ENCODE measurements at places on chromosomes 2 and 18. TPM values are rescaled to one million over a fixed set of nuclear protein-coding genes. Genes with fewer than 3 reads are reported as not detected.

DNA sequence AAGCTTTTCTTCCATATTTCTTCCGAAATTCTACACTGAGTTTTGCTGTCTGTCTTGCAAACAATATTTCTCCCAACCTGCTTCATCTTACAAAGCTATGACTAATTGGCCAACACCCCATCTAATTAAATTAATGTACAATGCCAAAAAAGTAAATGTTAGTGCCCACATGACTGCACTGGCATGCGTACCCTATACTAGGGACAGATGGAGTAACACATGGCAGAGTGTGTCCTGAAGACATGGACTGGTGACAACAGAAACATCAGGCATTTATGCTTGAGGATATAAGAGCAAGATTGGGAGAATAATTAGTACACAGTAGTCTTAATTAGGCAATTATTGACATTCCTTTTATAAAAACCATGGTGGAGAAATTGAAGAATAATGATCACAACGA, 66.8 kb downstream of the MREG start:
- no peak for DNase-seq

Gene MDH1B
- 3.6 TPM for total RNA-seq

- no peak for DNase-seq
Observed at GRCh38 chr2:100875516-100876230, 55.7 kb downstream of the NPAS2 start.

DNA sequence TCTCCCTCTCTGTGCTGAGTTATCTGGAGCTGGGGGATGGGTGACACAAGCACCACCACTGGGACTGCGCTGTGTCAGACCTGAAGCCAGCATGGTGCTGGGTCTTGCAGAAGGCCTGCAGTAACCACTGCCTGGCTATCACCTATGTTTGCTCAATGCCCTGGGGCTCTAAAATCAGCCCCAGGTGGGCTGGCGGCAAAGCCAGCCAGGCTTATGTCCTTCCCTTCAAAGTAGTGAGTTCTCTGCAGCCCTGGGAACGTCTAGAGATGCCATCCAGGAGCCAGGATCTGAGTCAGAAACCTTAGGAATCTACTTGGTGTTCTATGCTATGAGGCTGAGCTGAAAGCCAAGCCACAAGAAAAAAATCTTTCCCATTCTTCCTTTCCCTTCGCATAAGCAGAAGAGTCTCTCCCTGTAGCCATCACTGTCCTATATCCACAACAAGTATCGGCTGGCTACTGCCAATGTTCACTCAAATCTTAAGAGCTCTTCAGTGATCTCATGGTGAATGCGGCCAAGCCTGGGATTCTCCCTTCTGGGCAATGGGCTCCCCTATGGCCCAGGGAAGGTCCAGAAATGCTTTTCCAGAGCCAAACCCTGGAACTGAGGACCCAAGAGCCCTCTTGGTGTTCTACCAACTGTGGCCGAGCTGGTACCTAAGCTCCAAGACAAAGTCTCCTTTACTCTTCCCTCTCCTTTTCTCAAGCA, 248.7 kb downstream of the ZNF385B start:
- no peak for DNase-seq

DNA sequence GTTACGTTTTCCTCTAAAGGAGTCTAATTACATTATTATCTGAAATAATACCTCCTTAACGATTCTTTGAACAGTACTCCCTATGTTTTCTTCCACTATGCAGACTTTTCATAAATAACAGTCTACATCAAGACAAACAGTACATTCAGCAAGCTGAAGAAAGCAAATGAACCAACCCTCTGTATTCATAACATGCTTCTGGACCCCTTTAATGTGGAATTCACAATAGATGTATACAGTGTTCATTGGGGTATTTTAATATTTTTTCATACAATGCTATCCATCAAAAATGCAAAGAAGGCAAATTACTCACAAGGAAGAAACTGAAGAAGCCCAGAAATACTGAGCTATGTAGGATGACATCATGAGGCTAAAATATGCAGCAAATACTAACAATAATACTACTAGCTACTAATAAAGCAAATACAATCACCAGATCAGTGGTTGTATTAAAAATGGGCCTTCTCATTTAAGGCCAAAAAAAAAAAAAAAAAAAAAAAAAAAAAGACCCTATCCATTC, 408.6 kb downstream of the MTX2 start:
- no peak for DNase-seq

Gene KIF5C
- 3.2 TPM for total RNA-seq

- DNase-seq: peak; percentile 44
Observed at GRCh38 chr2:67516899-67517530, 119.9 kb downstream of the ETAA1 start.

- no peak for DNase-seq
Observed at GRCh38 chr2:66602341-66602740, 167.4 kb downstream of the MEIS1 start.

- no peak for DNase-seq
Observed at GRCh38 chr2:29848566-29849310, 72.6 kb downstream of the ALK start.

Gene DTNA
- total RNA-seq: 12.1 TPM

- peak; percentile 58 for DNase-seq
Observed at GRCh38 chr2:159684796-159685195, 27.5 kb upstream of the MARCHF7 start.

- DNase-seq: no peak
Observed at GRCh38 chr2:108154366-108155061, 85.3 kb upstream of the SULT1C3 start.

Gene MYL1
- not detected for total RNA-seq

Gene ORC4
- total RNA-seq: 44.6 TPM

GRCh38 chr18:5759194-5759593, 136.1 kb downstream of the TMEM200C start:
- peak; percentile 37 for DNase-seq

Gene GEN1
- 33.0 TPM for total RNA-seq

DNA sequence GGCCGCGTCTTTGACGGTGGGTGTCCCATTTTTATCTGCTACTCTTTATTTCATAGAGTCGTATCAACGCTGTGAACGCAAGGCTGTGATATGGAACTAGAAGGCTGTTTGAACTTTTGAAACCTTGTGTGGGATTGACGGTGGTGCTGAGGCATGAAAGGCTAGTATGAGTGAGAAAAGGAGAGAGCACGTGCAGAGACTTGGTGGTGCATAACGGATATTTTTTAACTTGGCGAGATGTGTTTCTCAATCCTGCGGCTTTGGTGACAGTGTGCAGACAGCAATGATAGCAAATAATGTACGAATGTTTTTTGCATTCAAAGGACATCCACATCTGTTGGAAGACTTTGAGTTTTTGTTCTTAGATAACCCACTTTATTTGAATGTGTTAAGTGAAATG, 6.2 kb downstream of the HES6 start:
- no peak for DNase-seq

- DNase-seq: no peak
Observed at GRCh38 chr2:101409699-101410098, 22.4 kb upstream of the CREG2 start.

Gene SERPINB2
- total RNA-seq: 18.1 TPM

Gene STARD6
- total RNA-seq: 0.11 TPM

Gene ZNF804A
- total RNA-seq: 1.5 TPM

GRCh38 chr2:28206762-28207161, 185.9 kb upstream of the FOSL2 start:
- no peak for DNase-seq

Gene REL
- total RNA-seq: 2.7 TPM

Gene TNFAIP6
- total RNA-seq: 3.2 TPM

GRCh38 chr2:69452687-69453086, 15.5 kb upstream of the NFU1 start:
- DNase-seq: no peak

DNA sequence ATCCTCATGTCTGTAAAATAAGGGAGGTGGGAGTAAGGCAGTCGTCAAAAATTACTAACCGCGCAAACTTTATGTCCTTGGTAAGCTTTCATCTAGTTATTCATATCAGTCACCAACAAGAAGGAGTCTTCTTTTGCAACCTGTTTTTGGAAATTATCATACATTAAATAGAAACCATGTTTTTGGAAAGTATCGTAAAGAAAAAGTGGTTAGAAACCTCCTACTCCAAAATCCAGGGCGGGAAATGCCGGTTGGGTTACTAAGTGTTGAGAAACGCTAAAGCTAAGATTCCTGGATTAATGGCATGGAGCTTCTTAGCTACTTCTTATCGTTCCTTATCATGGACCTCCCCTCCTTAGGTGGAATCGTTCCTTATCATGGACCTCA, 778 bp downstream of the BBS5 start:
- DNase-seq: no peak

GRCh38 chr2:229800997-229801754, 86.8 kb upstream of the DNER start:
- peak; percentile 39 for DNase-seq

- no peak for DNase-seq
Observed at GRCh38 chr18:61898640-61899101, 5.9 kb upstream of the RNF152 start.

DNA sequence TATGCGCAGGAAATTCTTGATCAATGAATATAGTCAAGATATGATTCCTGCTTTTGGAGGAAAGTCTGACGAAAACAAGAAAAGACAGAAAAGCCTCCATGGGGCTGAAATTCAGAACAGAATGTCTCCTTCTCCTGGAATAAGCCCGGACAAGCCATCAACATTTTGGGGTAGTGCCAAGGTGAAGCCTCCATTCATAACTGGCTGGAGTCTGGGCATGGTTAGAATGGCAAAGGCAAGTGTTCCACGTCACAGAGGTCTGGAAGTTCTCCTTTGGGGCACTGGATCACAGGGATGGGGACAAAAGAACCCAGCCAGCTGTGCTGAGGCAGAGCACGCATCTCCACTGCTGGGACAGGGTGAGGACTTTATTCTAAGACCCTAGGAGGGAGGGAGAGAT, 505.7 kb downstream of the CMPK2 start:
- DNase-seq: no peak

Gene CACNB4
- 0.12 TPM for total RNA-seq

DNA sequence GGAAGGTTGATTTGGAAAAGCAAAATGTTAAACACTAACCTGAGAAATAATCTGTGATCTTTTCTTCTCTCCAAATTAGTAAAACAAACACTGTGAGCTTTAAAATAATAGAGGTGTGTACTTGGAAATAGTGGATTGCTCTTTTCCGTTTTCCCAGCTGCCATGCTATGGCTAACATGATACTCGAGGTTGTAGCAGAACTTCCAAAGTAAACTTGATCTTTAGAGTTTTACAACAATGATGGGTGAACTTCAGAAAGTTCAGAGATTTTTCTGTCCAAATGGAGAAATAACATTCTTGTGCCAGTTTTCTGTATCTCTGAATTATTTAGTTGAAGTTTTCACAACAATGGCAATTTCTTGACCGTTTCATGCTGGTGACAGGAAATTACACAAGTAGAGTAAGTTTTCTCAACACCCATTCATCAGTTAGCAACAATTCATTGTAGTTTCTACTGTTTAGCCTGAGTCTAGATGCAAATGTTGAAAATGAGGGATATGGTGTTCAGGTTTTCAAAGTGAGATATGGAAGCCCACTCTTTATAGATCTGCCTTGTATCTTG, 135.3 kb upstream of the CTAGE1 start:
- DNase-seq: no peak

DNA sequence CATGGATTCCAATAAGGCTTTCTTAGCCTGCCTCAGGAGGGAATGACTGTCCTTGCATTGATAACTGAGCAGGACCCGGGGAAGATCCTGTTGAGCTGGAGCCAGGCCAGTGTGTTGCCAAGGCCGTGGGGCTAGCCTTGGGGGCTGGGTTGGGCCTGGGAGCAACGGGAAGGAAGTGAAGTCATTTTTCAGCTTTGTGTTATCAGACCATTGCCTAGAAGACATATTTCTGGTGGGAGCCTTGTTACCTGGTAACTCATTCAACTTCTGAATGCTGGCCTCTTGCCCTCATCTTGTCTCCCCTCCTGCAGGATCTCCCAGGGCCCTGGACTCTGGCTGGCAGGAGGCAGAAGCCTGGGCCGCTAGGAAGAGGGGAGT, 92.7 kb upstream of the MGAT5 start:
- DNase-seq: no peak

- no peak for DNase-seq
Observed at GRCh38 chr2:220347626-220348025, 720.2 kb downstream of the SLC4A3 start.

Gene RAX
- total RNA-seq: not detected

Gene SAG
- not detected for total RNA-seq

DNA sequence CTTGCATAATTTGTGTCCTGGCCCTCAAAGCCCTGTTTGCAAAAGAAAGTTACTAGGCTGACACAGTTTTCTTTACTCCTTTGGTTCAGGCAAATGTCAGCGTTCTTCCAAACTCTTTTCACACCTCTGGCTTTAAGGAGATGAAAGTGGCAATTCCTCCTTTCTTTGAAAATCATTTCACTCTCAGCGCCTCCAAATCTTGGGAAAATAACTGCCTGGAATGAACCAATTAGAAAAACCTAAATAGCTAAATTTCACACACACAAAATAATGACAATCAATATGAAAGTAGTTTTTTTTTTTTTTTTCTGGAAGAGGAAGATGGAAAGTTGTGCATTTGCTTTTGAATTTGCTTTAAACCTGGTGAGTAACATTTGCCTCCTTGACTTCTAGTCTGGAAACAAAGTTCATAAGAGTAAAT, 1.7 kb downstream of the MEIS1 start:
- DNase-seq: no peak

Gene EIF2AK3
- total RNA-seq: 16.3 TPM

Gene VAMP5
- total RNA-seq: 2.1 TPM

Gene VAPA
- 410 TPM for total RNA-seq

DNA sequence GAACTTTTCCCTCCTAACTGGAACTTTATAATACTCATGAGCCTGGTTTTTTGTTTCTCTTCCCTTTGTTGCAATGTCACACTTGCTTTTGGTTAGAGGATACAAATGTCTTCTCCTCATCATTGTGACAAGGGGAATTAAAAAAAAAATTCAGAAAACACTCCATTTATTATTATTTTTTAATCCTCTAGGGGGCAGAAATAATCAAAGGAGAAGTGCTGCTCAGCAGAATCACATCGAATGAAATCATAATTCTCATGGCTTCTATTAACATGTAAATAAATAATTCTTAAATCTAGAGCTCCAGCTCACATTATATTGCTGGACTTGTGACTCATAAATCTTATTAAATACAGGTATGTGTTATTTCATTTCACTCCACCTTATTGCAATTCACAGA, 273.8 kb downstream of the TRIB2 start:
- no peak for DNase-seq

DNA sequence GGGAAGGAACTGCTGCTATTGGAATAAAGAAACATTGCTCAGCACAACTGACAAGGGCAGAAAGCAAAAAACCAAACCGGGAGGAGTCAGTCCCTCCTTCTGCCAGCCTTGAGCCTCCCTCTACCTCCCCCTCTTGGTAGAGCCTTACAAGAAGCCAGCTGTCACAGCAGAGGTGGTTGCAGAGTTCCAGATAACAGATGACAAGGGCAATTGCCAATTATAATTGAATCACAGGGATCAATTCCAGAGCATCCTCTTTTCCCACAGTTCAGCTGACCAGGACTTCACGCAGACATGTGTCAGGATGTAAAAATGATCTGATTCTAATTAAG, 548.2 kb upstream of the LRRTM1 start:
- DNase-seq: no peak

Gene FOXI3
- total RNA-seq: 0.23 TPM

Measured in Daoy (cell line).